Activated CD4-positive, CD25-positive, alpha-beta regulatory T cell treated with anti-CD3 and anti-CD28 coated beads, Interleukin-2, amount 50 U/mL, for 24 hours (primary cell): ENCODE measurements at places on chromosomes 5 and 9.
A peak's percentile ranks its signal among the peaks of the same experiment; 100 is the strongest.

- no peak for ATAC-seq
These were observed 465.0 kb downstream of the EBF1 start for GRCh38 chr5:158634714-158635113.

- no peak for ATAC-seq
These were observed 817 bp downstream of the GAPVD1 start for GRCh38 chr9:125262294-125262991.

GRCh38 chr5:149817539-149818060 is 87.5 kb downstream of the PPARGC1B start:
- ATAC-seq: no peak

- ATAC-seq: no peak
These were observed 7.6 kb downstream of the SEC16A start for GRCh38 chr9:136474974-136475865.

DNA sequence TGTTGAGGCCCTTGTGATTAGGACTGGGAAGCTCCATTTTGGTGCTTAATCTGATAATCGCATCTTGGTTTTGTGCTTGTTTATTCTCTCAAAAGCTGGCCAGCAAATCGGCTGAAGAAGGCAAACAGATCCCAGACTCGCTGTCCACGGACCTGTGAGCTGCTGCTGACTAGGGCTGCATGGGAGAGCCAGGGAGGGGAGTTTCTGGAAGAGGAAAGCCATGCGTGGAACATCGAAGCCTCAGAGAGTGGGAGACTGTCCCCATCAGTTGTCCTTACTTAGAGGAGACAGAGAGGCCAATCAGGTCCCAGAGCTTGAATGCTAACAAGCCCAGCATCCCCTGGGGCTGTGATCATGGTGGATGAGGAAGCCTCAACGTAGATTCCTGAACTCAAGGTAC is 23.0 kb upstream of the FOXI1 start:
- no peak for ATAC-seq

DNA sequence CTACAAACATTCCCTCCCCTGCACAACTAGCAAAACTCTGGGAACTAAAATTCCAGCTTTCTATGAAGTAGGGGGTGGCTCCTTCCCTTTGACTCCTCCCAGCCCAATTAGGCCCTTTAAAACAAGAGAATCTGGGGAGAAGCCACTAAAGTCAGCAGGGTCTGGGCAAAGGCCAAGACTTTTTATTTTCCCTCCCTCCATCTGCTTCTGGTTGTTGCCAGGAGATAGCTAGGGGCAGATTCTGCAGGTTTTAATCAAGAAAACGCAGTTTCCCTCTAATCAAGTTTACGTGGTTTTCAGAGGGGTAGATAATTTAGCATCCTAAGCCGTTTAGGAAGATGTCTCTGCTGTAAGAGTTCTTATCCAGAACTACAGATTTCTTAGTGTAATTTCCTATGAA is 114.5 kb upstream of the CDH6 start:
- no peak for ATAC-seq

DNA sequence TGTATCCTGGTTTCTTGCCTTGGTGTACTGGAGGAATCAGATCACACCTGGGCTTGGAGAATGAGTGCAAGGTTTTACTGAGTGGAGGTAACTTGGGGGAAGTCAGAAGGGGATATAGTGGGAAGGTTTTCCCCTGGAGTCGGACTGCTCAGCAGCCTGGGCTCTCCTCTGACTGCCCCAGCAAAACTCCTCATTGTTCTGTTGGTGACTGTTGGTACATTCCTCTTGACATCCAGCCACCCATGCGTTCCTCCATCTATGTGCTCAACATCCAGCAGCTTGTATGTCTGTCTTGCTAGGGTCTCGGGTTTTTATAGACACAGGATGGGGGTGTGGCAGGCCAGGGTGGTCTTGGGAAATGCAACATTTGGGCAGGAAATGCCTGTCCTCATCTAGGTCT is 96.0 kb downstream of the ZFAND5 start:
- no peak for ATAC-seq

DNA sequence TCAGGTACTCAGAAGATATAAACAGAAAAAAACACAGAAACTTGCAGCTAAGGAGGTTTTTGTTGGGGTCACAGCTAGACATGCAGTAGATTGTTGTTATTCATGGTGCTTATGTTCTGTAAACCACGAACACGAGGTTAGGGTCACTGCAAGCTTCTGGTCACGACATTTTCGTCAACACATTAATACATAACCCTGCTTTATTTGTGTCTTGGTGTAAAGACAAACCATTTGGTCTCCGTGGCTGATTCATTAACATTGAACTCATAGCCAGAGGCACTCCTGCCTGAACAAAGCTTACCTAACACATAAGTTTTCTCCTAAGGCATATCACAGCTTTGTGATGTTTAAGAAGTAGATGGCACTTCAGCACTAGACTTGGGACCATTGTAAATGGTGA is 16.9 kb downstream of the TEK start:
- no peak for ATAC-seq

GRCh38 chr5:104932431-104932830 is 1369.8 kb upstream of the NUDT12 start:
- ATAC-seq: no peak

DNA sequence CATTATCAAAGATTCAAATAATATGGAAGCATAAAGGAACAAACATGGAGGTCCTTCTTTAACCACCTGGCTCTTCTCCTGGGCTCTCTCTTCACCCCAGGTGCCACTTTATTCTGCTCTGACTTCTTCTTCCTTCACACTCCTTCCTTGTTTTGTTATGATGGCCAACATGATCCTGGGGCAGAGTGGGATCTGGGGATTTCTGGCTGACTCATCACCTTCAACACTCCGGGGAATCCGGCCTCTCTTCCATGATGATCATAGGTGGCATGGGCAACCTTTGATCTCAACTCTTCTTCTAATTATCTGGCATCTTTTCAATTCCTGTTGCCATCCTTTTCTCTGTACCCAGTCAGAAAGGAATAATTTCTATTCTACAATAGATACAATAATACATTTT is 62.1 kb upstream of the TRPC7 start:
- no peak for ATAC-seq

DNA sequence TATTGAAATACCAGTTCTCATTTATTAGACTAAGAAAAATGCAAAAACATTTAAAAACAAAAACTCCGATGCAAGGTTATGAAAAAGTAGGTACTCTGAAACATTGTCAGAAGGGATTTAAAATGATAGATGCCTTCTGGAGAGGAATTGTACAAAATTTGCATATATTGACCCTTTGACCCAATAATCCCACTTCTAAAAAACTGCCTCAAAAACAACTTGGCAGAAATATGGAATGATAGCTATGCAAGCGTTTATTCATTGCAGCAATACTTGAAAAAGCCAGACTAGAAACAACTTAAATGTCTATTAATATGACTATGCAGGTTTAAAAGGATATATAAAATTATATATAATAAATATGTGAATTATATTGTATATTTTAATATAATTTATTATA is 118.4 kb downstream of the PLK2 start:
- ATAC-seq: no peak

GRCh38 chr9:127801955-127802575 is 617 bp upstream of the FPGS start:
- ATAC-seq: no peak

GRCh38 chr9:99818500-99818899 is 3.2 kb upstream of the NR4A3 start:
- no peak for ATAC-seq

DNA sequence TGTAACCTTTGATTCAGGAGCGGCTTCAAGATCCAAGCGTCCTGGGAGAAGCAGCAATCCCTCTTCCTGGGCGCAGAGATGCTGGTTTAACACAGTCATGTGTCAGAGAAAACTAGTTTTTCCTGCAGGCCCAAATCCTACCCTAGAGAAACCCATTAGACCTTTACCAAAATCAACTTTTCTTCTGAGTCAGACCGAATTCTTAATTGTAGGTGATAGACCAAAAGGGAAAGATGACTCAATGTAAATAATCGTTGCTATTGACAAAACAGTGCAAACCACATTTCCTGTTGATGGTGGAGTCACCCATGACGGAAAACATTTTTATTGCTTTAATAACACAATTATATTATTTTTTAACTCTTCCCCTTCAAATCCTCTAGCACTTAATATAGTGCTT is 40.1 kb downstream of the SLC1A1 start:
- peak; percentile 83 for ATAC-seq

DNA sequence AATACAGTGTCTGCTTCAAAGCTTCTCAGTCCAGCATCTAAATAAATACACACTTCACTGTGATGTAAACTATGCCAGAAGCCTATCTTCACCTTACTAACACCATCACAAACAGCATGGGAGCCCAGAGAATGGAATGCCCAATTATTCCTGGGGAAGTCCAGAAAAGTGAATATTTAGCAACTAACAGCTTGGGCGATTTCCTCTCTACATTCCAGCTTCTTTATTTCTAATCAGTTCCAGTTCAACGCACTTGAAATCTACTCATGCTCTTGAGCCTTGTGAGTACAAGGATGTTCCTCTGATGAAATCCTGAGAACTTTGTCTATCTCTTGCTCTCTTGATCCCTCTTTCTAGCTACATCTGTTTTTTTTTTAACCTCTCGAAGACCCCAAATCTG is 100.4 kb upstream of the C9orf72 start:
- ATAC-seq: no peak

- ATAC-seq: peak; percentile 41
These were observed 735 bp downstream of the ECPAS start for GRCh38 chr9:111483439-111483857.

GRCh38 chr9:7545371-7546165 is 254.0 kb downstream of the DMAC1 start:
- no peak for ATAC-seq
